ENCODE measurements at places on chromosomes 6 and 20.

DNA sequence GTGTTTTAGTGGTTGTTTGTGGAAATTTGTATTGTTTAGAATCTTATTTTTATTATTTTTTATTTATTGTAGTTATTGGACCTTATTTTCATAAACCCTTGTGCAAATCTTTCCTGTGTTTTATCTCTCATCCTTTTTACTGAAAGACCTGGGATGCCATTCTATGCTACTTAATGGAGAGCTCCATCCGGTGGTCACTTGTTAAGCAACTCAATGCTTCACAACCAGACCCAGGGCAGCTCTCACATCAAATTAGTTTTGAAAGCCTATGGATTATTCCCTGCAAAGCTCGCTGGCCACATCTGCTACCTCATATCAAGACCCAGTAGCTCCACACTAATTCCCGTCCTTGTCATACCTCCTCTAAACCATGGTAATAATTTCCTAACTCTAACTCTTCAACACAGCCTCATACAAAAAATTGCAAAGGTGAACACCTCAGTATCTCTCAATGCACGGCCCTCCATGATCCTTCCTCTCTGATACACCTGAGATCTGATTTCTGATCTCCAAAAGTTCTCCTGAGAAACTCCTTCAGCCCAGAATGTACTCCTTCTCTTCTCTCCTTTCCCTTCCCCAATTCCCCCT, 296.6 kb upstream of the MANEA start:
- DNase-seq, result peak; percentile 52

GRCh38 chr6:163428373-163428772, 13.9 kb downstream of the QKI start:
- no peak for DNase-seq

GRCh38 chr20:7673841-7674240, 266.4 kb downstream of the HAO1 start:
- no peak for DNase-seq

DNA sequence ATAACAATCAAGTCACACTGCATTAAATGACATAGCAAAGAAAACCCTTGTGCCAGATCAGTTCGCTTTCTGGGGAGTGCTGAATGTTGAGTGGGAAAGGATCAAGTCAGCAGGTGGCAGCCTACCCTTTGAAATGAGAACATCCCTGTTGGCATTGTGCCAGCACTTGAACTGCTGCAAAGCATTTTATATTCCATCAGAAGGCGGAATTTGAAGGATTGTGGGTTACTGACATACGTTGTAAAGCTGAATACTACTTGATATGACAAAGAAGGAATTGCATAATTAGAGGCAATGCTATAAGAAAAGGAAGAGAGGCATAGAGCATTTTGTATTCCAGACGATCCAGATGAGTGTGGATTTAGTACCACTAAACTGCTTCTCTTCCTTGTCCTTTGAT, 26.5 kb downstream of the BCKDHB start:
- DNase-seq, result peak; percentile 68

- DNase-seq, result no peak
Observed at GRCh38 chr20:1944345-1945091, 49.3 kb downstream of the SIRPA start.

DNA sequence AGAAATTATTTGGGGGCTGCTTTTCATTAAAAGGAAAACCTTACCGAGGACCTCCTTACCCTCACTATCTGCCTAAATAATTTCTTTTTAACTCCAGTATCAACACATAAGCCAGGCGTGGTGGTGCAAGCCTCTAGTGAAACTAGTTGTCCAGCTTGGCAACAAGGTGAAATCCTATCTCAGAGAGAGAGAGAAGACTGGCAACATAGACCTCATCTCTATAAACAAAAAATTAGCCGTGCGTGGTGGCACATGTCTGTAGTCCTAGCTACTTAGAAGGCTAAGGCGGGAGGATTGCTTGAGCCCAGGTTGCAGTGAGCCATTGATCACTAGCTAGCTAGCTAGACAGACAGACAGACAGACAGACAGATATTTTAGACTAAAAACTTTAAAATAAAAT, 92.5 kb downstream of the ARMC2 start:
- no peak for DNase-seq

GRCh38 chr20:37219751-37220668, 40.7 kb upstream of the MROH8 start:
- DNase-seq, result no peak

- no peak for DNase-seq
Observed at GRCh38 chr20:57437672-57438330, 46.6 kb downstream of the RBM38 start.

DNA sequence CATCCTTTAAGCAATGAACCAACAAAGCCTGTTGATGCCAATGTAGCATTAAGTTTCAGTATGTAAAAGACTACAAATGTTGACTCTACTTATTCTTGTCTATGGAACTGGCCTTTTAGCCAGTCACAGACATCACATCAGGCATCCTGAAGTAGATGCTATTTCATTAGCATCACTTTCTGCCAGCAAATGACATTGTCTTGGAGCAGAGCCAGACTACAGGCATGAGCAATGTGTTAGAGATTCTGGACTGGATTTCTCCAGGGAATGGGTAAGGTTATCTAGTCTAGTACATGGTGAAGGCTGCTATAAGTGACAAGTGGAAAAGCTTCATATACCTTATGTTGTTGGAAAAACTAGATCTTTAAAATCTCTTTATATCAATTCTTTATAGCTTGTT, 142.9 kb downstream of the ADGRB3 start:
- DNase-seq, result no peak

- no peak for DNase-seq
Observed at GRCh38 chr6:72739368-72739779, 117.5 kb downstream of the KCNQ5 start.

- no peak for DNase-seq
Observed at GRCh38 chr6:68615938-68616337, 19.1 kb upstream of the ADGRB3 start.

DNA sequence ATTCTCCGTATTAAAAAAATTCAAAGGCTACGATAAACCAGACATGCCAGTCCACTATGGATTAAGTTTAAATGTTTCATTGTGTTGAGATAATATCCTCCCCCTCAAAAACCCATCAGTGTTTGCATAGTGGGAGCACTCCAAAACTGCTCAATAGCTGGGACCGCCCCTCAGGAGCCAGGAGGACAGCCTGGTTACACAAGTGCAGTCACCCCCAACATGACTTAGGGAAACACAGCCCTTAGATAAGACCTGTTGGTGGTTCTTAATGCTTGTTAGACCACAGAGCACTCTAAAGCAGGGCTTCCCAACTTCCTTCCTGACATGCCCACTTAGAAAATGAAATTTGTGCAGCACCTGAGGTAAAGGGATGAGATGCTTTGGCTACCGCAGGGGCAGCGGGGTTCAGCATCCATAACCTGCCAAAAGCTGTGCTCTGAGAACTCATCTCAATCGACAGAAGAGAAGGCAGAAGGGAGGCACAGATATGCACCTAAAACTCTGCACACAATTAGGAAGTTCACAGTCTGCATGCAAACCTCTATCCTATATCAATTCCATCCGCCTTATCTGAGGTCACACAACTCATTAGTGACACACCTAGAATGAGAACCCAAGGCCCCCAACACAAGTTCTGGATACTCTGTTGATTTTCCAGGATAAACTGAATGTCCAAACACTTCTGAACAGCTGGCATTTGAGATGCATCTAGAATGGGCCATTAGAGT, 74.3 kb downstream of the RALGAPA2 start:
- DNase-seq, result peak; percentile 58

GRCh38 chr6:135895231-135895911, 43.9 kb downstream of the PDE7B start:
- DNase-seq, result no peak

GRCh38 chr20:40703975-40704530, 15.0 kb upstream of the MAFB start:
- DNase-seq, result no peak

DNA sequence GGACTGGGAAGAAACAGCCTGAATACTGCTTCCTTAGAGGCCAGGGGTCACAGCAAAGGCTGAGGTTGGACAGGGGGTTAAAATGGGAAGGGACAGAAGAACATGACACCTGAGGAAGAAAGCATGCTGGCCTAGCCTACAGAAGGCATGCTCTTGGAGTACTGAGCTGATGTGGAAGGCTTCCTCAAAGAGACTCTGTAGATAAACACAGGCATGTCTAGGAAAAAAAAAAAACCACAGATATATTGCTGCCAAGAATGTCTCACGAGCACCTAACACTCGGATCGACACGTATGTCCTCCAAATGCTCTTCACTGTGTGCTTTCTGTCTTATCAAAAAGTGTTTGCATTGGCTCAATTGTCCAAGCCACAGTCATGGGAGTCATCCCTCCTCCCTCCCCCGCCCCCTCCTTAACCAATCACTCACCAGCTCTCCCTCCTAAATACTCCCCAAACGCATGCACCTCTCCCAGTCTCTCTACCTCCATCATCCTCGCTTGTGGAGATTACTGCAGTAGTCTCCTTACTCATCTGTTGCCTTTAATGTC, 101.1 kb upstream of the LRFN2 start:
- DNase-seq, result no peak

DNA sequence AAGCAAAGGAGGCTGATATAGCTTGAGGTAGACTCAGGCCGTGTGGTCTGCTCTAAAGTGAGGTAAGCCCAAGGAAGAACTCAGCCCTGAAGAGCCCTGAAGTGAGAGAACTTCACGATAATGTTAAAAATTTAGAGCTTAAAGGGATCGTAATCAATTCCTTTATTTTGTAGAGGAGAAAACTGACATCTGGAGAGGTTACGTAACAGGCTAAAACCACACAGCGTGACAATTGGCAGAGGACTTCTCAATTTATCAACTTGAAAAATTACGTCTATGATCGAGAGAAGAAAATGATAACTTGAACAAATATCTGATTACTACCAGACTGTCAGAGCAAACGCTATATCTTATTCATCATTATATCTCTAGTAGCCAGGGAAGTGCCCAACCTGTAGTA, 121.8 kb upstream of the FOXO3 start:
- DNase-seq, result peak; percentile 8

- DNase-seq, result no peak
Observed at GRCh38 chr6:10389739-10390494, 25.0 kb downstream of the TFAP2A start.

DNA sequence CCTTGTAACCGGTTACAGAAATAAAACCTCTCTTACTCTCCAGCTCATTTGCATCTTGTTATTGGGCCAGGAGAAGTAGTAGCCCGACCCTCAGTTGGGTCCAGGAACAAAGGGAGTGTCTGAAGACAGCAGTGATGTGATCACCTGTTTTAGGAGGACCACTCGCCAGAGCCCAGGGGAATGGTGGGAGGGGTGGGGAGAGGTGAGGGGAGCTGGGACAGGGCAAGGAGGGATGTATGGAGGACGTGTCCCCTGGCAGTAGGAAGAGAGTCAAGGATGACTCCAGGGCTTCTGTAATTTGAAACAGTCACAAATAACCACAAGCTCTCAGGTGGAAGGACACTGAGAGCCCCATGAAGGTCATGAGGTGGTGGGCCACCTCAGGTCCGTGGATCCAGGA, 1.4 kb upstream of the PCMTD2 start:
- no peak for DNase-seq

- no peak for DNase-seq
Observed at GRCh38 chr20:13355411-13355810, 134.3 kb downstream of the ISM1 start.

DNA sequence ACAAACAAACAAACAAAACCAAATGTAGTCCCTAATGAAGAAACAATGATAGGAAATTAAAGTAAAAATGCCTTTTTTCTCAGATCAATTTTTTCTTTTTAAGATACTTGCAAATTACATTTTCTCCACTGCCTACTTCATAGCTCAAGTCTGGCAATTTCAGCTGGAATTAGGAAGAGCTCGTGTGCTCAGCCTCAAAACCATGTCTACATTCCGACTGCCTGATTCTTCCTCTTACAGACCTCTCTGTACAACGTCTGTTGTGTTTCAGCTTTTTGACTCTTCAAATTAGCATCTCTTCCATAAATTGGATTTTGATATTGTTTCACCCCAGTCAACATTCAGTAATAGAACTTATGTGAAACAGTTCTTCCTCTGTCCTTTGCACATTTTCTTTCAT, 9.3 kb upstream of the EDN1 start:
- no peak for DNase-seq

DNA sequence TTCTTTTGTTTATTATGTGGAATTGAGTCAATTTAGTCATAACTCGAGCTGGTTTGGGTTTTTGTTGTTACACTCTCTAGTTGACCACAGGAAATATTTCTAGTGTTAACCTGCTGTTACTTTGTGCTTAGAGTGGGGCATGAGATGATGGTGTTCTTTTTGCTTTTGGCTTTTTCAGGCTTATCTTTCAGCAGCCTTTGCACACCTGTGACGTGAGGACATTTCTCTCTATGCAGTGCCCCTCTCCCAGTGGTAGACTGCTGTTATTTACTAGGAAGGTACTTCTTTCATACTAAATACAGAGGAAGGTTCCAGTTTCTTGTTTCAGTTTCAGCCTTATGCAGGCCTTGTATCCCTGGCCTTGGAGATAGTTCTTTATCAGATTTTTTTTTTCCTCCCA, 766.8 kb upstream of the MAN1A1 start:
- DNase-seq, result no peak

DNA sequence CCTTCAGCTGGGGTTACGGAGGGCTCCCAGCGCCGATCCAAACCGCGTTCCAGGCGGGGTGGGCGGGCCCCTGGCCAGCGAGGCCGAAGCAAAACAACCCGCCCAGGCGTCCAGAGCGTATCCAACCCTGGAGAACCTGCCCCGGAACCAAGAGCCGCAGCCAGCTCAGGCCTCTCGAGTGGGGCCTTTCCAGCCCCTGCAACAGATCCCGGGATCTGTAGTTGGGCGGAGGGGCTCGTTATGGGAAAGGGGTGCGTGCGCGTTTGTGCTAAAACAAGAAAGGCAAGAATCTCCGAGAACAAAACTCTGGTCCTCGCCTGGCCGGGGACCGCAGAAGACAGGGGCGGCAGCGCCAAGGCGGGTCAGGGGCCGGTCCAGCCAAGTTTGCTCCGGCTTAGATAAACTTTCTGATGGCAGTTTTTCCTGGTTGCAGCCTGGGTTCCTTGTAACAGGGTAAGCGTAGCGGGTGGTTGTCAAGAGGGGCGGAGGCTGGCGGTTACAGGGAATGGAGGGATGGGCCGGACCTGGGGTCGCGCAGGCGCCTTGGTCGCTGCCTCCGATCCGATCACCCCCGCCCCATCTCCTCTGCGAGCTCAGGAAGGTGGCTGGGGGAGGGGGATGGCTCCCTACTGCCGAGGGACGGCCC, 448 bp upstream of the RIN2 start:
- peak; percentile 2 for DNase-seq

GRCh38 chr20:50918403-50918802, 12.8 kb downstream of the ADNP start:
- no peak for DNase-seq

GRCh38 chr6:159174263-159174969, 5.2 kb downstream of the FNDC1 start:
- DNase-seq, result peak; percentile 73

- no peak for DNase-seq
Observed at GRCh38 chr6:48080227-48081009, 30.6 kb downstream of the PTCHD4 start.

DNA sequence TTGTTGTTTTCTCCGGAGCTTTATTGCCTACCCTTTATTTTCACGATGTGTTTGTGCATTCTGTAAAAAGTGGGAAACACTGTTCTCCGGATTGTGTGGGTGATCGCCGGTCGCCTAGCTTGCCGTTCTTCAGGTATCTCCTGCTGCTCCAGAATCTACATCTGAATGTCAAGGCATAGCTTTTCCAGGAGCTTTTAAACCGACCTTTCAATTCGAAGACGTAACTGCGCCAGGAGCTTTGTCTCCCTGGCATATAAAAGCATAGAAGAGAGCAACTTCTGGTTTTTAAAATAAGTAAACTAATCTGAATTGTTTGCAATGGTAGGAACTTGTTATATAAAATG, 96.0 kb downstream of the HFE start:
- DNase-seq, result no peak

All from erythroblast (primary cell).